ENCODE measurements at places on chromosomes 7 and 10.
A peak's percentile ranks its signal among the peaks of the same experiment; 100 is the strongest.

- DNase-seq: no peak
These were observed 354.6 kb upstream of the PLXDC2 start for GRCh38 chr10:19461588-19461987.

- no peak for DNase-seq
These were observed 447.7 kb downstream of the SUGCT start for GRCh38 chr7:40582539-40582938.

DNA sequence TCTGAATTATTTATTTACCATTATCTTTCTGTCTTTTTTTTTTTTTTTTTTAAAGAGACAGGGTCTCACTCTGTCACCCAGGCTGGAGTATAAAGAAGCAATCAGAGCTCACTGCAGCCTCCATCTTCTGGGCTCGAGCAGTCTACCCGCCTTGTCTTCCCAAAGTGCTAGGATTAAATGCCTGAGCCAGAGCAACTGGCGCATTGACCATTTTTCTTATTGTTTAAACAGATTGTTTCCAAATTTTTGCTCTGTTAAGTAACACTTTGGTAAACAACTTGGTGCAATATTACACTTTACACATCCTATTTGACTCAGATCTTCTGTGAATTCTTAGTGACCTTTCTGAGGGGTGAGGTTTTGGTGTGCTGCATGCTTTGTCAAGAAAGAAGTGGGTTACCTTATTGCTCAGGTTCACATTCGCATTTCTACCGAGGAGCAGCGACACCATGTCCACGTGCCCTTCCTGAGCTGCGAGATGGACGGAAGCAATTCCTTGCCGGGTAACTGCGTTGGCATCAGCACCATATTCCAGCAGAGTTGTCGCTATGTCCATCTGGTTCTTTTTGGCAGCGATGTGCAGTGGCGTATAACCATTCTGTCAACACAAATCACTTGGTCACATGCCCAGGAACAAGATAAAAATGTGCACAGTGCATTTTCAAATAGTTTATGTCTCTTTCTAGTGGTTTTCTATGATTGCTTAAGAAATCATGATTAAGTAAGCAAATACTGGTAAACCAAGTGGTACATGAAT is 203.2 kb downstream of the ANK3 start:
- DNase-seq: no peak

- DNase-seq: no peak
These were observed 138.5 kb upstream of the AGR3 start for GRCh38 chr7:17020250-17020649.

GRCh38 chr10:70584909-70585544 is 17.5 kb downstream of the PRF1 start:
- no peak for DNase-seq

GRCh38 chr7:12581897-12582296 is 11.4 kb downstream of the SCIN start:
- DNase-seq: no peak

DNA sequence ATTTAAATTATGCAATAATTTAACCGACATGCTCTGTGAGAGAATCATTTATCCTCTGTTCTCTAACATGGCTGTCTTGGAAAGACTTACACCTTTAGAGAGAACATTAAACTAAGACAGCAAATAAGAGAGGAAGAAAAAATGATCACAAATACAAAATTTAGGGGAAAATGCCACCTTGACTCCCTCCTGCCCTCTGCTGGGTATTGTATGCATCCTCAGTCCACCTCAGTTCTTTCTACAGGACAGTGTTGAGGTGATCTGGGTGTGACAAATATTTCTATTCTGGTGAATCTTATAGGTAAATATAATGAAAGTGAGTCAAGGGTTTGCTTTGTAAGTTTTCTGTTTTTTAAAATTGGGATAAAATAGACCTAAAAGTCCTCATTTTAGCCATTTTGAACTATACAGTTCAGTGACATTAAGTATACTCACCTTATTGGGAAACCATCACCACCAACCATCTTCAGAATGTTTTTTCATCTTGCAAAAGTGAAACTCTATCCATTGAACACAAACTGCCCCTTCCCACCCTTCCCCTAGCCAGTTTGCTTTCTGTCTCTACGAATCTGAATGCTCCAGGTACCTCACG is 61.5 kb upstream of the ELMO1 start:
- no peak for DNase-seq

GRCh38 chr10:117432866-117433265 is 57.6 kb upstream of the PDZD8 start:
- DNase-seq: no peak

DNA sequence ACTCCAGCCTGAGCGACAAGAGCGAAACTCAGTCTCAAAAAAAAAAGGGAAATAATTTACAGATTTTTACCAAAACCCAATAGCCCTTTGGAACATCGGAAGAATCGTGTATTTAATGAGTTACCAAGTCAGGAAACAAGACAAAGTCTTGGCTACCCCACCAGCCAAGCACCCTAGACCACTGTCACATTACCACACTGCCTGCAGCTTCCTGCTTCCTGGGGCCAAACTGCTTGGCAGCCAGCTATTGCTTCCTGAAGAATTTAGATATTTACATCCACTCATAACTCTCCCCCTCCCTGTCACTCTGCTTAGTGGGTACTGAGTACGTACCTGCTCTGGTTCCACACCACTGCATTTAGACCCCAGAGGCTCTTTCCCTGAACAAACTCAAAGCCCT is 14.1 kb upstream of the TNPO3 start:
- DNase-seq: no peak

- DNase-seq: no peak
These were observed 418.9 kb downstream of the XPNPEP1 start for GRCh38 chr10:109504401-109504800.

GRCh38 chr7:23117841-23118240 is 12.3 kb downstream of the KLHL7 start:
- DNase-seq: peak; percentile 55

- DNase-seq: no peak
These were observed 28.9 kb downstream of the ADD3 start for GRCh38 chr10:110036640-110037039.

DNA sequence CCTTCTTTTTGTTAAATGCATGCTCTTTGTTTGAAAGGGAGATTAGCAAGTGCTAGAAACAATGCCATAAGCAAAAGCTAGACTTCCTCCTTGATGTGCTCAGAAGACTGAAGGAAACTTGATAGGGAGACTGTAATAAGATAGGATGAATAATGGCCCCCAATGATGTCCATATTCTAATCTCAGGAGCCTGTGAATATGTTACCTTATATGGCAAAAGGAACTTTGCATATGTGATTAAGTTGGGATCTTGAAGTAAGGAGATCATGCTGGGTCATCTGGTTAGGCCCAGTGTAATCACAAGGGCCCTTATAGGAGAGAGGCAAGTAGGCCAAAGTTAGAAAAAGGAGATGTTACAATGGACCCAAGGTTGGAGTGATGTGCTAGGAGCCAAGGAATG is 13.6 kb upstream of the LIPM start:
- DNase-seq: no peak

DNA sequence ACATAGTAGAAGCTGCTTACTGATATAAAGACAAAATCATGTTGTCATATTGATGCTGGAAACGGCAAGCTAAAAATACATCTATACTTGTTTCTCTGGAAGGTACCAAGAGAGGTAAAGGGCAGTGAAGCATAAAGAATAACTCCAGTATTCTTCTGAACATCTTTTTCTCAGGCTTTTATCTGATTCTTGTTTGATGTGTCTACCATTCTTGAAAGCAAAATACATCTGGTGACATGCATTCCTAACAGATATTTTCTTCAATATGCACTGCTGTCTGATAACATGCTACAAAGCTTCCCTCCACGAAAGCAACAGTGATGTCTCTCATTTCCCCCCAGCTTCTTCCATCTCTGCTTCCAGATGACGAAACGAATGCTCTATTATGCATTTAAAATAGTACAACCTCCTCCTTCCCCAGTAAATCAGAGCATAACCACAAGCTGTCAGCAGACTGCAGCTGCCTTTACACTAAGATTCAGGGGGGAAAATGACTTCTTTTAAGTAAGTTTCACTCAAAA is 100.8 kb downstream of the ARHGAP21 start:
- DNase-seq: no peak

DNA sequence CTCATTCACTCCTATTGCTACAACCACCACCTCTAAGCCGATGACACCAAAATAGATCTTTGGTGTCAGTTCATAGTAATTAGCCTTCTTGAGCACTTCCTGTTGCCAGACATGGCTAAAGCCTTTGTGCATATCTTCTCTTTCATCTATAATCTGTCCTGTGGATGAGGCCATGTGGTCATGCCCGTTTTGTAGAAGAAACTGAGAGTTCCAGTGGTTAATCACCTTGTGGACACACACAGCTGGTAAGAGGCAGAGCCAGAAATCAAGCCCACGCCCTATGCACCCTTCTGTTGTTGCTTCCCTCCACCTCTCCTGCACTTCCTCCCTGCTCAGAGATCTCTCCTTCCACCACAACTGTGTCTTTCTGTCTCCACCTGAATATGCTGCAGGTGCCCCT is 285.1 kb upstream of the PFKP start:
- DNase-seq: no peak

DNA sequence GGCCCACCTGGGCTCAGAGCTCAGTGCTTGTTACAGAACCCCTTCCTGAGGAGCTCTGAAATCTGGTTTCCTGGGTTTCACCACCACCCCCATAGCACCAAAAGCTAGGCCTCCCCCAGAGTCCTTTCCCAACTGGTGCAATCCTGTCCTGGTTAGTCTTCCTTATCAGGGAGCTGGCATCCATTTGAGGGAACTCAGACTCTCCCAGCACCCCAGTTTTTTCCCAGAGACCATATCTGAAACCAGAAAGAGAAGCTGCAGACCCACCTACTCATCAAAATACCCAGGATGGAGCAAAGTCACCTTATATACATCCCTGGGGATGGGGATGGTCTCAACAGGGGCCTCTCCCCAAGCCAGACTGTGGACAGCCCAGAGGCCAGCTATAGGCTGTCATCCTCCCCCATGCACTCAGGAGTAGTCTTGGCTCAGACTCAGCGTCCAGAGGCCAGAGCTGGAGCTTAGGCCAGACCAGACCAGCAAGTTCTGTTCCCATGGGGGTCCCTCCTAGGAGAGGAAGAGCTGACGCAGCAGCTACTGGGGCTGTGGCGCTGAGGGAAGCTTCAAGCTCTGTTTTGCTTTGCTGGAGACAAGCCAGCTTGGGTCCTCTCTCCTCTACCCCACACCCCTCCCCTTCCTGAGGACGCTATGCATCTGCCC is 3.0 kb downstream of the TBATA start:
- DNase-seq: no peak

DNA sequence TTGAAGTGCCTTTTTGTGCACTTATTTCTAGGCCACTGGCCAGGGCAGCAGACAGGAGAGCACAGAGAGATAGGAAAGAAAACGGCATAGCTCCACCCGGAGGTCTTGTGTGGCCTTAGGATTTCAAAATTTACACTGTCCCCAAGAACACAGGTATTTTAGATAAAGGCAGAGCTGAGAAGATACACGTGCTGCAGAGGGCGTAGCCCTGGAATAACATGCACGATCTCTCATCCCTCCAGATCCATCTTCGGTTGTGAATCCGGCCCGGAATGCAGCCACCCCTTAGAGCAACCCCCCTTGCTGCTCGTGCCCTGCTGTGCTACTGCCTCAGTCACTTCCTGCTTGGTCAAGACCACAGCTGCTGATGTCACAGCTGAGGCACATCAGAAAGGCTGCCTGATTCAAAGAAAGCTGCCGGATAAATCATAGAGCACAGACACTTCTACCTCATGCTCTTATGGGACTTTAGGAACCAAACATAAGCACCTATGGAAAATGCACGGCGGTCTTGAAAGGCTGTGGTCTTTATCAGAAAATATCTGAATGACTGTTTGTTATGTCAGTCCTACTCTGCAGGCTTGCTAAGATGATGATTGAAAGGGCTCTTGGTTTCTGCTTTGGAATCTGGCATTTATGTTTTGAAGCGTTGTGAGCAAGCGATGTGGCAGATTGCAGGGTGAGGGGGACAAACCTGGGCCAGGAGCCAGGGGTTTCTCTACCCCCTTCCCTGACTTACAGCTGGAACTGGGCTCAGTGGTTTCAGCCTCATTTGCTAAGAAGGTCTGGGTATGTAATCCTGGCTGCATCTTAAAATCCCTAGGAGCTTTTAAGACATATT is 152.0 kb downstream of the SVIL start:
- DNase-seq: no peak

GRCh38 chr7:47376991-47377616 is 204.8 kb downstream of the TNS3 start:
- DNase-seq: no peak

- DNase-seq: no peak
These were observed 139.0 kb downstream of the CREB5 start for GRCh38 chr7:28551331-28551730.

DNA sequence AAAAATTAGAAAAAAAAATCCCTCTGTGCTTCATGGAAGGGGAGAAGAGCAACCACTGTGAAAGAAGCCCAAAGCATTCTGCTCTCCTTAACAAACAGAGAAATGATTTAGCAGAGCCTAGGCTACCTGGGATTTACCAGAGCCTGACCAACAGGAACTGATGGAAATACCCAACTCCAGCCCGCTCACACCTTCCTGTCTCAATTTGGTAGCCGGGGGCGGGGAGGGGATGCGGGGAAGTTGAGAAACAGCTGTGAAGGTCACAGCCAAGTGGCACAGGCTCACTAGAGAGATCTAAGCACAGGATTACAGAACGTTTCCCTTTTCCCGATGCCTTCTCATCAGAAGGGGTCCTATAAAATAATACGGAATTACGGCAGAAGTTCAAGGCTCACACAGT is 17.6 kb downstream of the RSU1 start:
- no peak for DNase-seq
